Lower leg skin (tissue), 4 donors: ENCODE measurements at places on chromosomes 1 and 21. TPM values are rescaled to one million over a fixed set of nuclear protein-coding genes. Genes with fewer than 3 reads are reported as not detected.

GRCh38 chr21:45463871-45464270 is 58.9 kb downstream of the COL18A1 start:
- no peak for DNase-seq

DNA sequence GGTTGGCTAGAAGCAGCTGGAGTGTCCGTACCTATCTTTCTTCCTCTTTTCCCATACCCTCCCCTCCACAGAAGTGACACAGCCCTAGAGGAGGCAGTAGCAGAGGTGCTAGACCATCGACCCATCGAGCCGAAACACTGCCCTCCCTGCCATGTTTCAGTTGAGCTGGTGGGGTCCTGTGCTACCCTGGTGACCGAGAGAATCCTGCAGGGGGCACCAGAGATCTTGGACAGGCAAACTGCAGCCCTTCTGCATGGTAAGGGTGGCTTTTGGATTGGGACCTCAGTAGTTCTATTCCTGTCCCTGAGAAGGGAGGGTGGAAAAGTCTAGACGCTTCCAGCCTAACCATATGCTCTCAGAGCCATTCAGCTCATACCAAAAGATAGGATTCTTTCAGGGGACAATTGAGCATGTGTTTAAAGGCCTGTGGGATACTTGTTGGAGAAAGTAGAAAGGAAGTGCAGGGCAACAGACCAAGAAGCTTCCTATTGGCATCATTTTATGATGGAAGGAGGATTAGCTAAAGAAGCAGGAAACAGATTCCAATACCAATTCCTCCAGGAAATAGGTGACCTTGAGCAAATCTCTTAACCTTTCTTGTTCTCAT is 11.7 kb upstream of the BNIPL start:
- peak; percentile 93 for DNase-seq

DNA sequence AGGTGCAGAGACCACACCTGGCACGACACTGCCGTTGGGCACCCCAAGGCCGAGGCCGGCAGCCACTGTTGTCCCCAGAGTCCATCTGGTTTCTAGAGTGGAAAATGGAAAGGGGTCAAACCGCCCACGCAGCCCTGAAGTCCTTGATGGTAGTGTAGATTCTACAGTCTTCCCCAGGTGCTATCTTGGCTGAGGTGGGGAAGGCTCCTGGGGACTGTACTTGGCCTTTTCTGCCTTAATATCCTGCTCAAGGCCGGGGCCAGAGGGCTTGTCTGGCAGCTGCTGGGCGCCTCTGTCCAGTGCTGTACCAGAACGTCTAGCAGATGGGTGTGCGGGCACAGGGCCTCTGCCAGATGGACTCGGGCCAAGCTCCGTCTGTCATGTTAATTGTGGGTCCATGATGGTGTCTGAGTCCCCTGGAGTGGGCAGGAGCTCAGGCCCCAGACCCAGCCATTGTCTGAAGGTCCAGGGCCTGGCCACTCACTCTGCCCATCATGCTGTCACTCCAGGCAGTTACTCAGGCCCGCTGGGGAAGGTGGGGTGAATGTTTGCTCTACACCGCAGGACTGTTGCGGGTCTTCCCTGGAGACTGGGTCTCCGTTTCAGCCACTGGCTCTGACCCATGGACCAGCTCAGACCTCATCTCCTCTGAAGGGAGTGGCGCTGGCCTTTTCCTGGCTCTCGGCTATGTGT is 161.9 kb upstream of the COL6A1 start:
- DNase-seq = no peak

DNA sequence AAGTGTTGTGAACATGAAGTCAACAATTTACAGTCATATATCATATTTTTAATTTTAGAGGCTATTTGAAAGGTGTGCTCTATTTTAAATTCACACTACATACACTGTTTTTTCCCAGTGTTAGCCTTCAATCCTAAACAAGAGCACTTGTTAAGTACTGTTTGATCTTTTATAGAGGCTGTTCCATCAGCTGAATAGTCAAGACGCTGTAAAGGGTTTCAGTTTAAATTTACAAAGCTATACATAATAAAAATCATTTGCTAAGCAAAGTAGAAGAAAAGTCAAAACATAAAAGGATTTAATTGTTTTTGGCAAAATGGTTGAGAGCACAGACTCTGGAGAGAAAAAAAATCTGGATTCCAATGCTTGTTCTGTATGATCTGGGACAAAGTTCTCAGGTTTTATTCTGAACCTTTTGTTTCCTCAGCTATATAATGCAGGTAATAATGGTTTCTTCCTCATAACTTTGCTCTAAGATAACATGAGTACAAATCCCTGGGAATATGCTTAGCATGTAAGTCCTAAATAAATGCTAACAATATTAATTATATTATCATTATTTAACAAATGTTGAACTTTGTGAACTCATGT is 44.3 kb downstream of the RBM11 start:
- DNase-seq = no peak

DNA sequence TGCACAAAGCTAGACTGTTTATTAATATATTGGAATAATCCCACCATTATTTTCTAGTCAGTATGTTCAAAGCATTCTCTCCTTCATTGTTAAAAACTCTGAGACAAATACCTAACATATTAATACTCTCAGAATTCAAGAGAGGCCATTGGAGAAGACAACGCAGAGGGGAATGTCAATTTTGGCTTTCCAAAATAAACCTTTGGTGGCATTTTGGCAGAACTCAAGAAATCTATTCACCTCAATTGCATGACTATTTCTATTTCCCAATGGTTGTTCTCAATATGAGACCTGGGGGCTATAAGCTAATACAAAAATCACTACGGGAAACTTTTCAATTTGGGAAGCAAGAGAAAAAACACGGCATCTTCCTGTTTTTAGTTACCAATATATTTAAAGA is 58.5 kb downstream of the RUSC1 start:
- no peak for DNase-seq

DNA sequence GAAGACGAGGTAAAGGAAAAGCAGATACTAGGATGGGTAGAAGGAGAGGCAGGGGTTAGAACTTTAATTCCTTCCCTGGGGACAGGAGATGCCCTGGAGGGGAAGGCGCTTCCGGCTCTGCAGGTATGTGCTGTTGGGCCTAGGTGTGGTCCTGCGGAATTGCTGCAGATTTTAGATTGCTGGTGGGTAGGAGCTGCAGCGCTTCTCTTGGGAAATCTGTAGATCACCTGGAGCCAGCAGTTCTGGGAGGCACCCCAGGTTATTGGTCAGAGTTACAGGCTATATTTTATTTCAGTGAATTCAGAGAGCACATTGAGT is 1.1 kb downstream of the MGST3 start:
- DNase-seq = no peak

DNA sequence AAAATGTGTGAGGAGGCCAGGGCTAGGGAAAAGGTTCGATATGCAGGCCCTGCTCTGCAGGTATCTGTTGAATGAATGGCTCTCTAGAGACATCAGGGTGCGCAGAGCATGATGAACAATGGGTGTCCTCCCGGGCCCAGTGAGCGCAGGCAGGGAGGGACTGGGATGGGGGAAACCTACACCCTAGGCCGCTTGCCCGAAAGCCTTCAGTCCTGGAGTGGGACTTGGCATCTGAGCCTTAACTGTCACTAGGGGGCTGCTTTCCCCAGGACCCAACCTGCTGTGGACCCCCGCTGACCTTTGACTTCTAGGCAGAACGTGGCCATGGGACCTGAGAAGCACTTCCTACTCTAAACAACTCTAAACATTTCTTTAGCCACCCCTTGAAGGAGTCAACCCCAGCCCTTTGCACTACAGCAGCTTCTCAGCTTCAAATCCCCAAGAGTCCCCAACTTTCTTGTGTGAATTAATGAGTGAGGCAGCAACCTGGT is 444 bp upstream of the MAP3K6 start:
- no peak for DNase-seq

DNA sequence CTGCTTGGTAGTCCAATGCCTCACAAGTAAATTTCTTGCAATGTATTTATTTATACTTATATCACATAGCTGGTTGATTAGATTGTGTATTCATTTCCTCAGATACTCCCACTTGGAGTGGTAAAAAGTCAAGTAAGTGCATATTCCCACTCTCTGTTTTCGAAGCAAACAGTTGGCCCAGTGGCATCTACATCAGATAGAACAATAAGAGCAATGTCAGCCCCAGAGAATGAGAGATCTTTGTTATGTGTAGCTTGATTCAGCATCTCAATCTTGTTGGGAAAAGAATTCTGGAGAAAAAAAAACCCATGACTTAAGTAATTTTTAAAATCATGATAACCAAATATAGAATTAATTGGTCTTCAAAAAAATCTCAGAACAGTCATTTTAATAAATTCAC is 25.5 kb downstream of the RGL1 start:
- DNase-seq = no peak

COL24A1 gene
- total RNA-seq = 0.17 TPM

PTGFR gene
- 6.6 TPM for total RNA-seq

SAMSN1 gene
- 1.5 TPM for total RNA-seq
